ENCODE measurements at places on chromosomes 1 and 21.
A peak's percentile ranks its signal among the peaks of the same experiment; 100 is the strongest.

GRCh38 chr21:43318841-43319781, 107.8 kb downstream of the SIK1 start:
- DNase-seq, result no peak

GRCh38 chr1:93537924-93538323, 90.0 kb downstream of the FNBP1L start:
- no peak for DNase-seq

GRCh38 chr1:90508376-90509167, 208.5 kb downstream of the BARHL2 start:
- no peak for DNase-seq

DNA sequence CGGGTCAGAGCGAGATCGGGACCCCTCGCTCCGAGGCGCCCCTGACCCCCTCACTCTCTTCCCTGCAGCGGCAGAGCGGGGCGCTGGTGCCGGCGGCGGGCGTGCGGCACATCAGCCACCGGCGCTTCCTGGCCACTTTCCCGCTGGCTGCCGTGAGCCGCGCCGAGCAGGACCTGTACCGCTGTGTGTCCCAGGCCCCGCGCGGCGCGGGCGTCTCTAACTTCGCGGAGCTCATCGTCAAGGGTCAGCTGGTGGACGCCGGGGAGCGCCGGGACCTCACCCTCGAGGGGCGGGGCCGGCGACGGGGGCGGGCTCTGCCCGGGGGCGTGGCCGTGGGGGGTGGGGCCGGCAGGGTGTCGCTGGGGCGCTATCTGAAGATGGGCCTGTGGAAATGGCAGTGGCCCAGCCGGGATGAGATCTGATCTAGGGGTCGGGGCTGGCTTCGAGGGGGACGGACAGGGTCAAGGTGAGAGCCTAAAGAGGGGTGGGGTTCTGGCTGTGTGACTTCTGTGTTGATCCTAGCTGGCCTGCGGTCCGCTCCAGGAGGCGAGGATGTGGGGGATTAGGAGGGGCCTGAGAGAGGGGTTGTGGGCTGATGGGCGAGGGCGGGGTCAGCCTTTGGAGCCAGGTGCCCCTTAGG, 23.6 kb downstream of the PTPRU start:
- DNase-seq, result peak; percentile 5

DNA sequence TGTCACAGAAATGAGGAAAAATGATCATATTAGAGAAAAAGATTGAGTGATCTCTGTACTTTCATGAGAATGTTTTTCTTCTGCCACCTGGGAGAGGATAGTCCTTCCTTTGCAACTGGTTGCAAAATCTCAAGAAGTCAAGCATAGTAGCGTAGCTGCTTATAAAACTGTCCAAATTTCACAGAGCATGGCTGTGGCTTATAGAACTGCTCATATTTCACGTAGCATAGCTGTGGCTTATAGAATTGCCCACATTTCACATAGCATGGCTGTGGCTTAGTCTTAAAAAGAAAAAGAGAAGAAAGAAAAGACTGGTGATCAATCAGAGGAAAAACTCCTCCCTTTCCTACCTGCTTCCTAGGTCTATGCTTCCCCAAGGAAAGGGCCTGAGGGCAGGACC, 329.5 kb downstream of the SIPA1L2 start:
- DNase-seq, result no peak

- no peak for DNase-seq
These were observed 68.4 kb upstream of the EDEM3 start for GRCh38 chr1:184823080-184823479.

DNA sequence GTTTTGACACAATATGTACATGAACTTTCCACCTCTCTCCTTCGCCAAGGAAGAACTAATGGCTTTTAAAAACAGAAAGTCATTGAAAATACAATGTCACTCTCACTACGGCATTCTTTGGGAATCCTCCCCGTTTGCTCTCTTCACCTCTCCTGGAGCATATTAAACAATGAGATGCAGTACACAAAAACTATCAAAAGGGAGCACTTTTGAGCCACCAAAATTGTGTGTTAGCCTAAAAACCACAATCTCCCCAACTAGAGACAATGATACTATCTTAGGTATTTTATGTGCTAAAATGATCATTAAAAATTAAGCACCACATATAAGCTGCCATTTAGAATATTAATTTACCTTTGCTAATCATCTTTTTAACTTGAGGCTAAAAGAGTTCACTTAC, 425.5 kb downstream of the KCTD3 start:
- peak; percentile 6 for DNase-seq

DNA sequence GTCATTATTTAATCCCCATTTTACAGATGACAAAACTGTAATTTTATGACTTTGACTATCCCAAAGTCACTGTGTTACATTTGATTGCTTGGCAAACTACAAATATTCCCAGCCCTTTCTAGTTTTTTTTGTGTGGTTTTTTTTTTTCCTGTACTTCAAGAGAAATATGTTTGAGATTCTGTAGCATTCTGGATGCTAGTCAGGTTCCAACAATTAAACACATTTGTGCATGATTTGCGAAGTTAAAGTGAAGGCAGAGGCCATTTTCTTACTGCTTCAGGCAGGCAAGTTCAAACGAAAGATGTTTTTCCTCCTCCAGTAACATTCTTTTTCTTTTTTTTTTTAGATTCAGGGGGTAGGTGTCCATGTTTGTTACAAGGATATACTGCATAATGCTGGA, 107.9 kb upstream of the SERTAD4 start:
- no peak for DNase-seq

DNA sequence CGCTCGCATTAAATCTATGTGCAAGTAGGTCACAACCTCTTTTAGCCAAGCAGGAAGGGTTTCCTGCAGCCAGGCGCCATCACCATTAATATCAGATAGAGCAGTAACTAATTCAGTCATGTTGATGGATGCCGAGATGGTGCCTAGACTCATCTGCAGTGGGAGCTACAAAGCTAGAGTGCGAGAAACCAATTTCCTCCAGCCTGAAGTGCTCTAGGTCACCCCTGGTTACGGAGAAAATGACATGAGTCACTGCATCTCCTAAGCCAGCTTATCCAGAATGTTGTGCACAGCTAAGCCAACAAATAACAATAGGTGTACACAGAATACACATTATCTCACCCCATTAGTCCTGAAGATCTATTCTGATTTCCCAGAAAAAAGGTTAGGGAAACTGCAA, 36.0 kb downstream of the OVAAL start:
- DNase-seq, result no peak

DNA sequence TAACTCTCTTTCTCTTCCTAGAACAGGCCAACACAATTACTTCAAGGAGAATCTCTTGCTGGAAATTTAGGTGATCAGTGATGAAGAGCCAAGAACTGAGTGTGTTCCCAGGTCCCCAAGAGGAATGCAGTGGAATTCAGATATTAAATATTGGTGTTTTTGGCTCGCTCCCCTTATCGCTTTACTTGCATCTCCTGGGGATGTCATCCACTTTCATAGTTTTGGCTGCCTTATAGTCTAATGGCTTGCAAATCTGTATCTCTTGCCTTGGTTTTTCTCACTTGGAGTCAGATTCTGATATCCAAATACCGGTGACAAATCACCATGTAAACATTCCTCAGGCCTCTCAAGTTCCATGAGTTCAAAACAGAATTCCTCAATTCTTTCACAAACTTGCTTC, 151.0 kb upstream of the C1orf87 start:
- DNase-seq, result no peak

DNA sequence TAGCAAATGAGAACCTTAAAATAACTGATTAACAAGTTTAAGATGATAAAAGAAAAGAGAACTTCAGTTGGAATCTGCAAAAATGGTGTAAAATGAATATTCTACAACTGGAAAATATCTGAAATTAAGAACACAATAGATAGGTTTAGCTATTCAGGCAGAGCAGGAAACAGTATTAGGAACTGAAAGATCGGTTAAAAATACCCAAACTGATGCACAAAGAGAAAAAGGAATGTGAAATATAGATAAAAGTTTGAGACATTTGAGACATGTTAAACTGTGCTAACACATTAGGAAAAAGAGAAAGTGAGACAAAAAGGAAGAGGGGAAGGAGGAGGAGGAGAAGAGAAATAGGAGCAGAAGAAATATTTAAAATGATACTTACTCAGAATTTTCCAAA, 12.1 kb downstream of the CD55 start:
- no peak for DNase-seq

GRCh38 chr1:76230842-76231281, 156.3 kb downstream of the ST6GALNAC3 start:
- DNase-seq, result no peak

DNA sequence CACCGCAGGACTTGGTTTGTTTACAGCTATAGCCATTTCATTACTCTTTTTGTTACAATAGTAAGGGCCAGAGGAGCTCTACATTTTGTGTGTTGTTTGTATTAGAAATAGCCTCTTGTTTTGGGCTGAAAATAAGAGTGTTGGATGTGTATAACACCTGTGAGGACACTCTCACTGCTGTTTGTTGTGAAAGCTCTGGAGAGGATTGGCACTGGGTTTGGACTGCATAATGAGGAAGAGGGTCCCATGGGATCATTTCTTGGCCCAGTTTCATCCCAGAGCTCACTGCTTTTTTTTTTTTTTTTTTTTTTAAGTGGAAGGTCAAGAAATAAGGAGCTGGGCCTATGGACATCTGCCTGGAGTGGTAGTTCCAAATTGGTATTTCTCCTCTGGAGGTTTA, 61.6 kb upstream of the KIAA0040 start:
- DNase-seq, result no peak

DNA sequence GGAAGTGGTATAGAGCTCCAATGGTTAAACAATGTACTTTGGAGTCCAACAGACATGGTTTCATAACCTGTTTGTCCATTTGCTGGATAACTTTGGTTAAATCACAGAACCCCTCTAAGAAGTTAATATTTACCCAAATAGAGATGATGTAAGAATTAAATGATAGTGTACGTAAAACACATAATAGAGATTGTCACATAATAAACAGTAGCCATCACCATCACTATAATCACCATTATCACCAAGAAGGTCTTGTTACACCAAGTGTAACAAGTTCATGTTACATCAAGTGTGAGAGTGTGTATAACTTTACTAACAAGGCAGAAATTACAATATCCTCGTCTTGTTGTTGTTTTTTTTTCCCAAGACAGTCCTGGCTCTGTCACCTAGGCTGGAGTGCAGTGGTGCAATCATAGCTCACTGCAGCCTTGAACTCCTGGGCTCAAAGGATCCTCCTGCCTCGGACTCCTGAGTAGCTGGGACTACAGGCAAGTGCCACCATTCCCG, 23.3 kb downstream of the NUCKS1 start:
- DNase-seq, result no peak

DNA sequence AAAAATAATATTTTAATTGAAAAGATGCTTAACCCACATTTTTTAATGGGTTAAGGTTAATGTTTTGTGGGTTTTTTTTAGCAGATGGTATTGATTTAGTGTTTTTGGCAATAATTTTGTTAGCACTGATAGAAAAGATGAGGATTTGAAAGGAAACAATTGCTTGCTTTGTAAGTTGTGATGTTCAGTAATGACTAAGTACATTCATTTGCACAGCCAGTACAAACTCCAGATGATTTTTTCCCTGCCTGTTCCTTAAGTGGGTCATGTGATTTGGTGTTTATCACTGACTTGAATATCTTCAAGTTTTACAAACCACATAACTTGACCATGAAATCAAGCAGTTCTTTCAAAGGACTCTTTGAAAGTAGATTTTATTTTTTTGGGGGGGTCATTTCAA, 15.0 kb downstream of the DISP1 start:
- no peak for DNase-seq

DNA sequence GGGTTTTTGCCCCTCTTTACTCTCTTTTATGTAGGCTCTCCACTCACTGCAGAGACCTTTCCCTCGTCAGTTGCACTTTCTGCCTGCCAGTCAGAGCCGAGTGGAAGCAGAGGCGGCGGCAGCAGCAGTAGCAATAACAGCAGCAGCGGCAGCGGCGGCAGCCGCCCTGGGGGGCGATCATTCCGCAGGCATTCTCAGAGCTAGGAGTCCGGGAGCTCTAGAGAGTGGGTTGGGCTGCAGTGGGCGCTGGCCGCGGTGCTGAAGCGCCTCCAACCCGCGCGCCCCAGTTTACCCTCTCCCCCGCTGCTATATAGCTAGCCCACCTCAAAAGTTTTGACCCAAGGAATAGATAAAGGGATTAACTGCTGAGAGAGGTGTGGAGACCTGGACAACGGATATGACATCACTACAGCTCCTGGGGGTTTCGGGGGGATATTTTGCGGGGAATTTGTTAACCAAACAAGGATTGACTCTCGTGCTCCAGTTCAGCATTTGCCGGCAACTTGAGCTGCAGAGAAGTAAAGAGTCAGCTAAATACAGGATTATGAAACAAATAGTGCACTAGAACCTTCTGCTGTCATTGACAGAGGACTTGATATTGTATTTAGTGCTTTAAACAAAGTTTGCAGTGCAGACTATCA, at the start of gene OLFM3:
Gene OLFM3 (minus strand): TSS at position 102 of the 641 bp plus-strand sequence.
- DNase-seq, result peak; percentile 2

DNA sequence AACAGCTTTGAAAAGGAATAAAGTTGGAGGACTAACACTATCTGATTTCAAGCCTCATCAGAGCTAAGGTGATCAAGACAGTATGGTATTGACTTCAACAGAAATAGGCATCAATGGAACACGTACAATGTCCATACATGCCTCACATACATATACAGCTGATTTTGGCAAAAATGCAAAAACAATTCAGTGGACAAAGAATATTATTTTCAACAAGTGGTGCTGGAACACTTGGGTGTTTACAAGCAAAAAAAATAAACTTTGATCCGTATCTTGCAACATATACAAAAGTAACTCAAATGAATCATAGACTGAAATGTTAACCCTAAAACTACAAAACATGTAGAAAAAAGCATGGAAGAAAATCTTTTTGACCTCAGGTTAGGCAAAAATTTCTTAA, 141.9 kb upstream of the ZC3H11B start:
- DNase-seq, result no peak

- peak; percentile 13 for DNase-seq
These were observed 142.8 kb downstream of the ZZZ3 start for GRCh38 chr1:77539519-77540142.

DNA sequence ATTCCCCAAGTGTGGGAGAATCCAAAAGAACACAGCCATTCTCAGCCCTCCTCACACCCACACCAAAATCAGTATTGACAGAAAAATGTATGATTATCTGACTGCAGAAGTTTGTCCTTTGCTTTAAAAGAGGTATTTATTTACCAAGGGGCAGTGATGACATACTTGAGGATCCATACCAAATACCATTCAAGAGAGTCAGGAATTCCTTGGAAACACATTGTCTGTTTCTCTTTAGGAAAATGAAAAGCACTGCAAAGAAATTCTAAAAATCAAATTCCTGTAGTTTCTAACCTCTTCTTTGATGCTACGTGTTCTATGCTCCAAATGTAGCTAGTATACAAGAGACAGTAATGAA, 509.6 kb upstream of the CXADR start:
- DNase-seq, result no peak

DNA sequence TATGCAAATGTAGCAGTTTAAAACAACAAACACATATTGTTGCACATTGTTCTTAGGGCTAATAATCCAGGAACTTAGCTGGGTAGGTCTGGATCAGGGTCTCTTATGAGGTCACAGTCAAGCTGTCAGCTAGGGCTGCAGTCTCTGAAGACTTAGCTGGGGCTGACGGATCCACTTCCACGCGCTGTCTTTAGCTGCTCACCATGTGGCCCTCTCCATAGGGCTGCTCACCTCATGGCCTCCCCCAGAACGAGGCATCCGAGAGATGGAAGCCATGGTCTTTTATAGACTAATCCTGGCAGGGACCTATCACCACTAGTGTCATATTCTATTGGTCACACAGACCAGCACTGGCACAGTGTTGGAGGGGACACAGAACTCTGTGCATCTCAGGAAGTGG, 8.7 kb upstream of the OXCT2 start:
- DNase-seq, result no peak

- peak; percentile 48 for DNase-seq
These were observed 69.9 kb downstream of the RRAGC start for GRCh38 chr1:38789498-38790169.

All from hematopoietic multipotent progenitor cell treated with erythropoietin and hydrocortisone succinate and interleukin-3 and kit ligand, for 8 days (in vitro differentiated cells).